ENCODE measurements at places on chromosomes 2 and 18. TPM values are rescaled to one million over a fixed set of nuclear protein-coding genes. Genes with fewer than 3 reads are reported as not detected.

Gene TMEM200C
- total RNA-seq = 11.3 TPM

DNA sequence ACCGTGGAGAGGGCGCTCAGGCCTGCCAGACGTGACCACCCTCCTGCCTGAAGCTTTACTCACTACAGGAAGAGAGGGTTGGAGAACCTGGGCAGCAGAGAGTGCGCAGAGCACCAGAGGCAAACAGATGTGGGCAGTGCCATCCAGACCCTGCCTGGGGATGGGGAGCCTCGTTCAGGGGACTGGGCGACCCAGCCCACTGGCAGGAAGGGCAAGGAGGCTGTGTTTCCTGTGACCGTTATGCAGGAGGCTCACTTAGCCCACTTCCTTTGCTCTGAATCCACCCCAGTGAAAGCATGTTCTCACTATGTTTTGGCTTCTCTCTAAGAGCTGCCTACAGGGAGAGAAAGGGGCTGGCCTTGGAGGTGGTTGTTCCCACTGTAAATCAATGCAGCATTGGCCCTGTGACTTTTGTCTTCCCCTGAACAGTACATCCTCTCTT, 23.0 kb upstream of the ACKR3 start:
- peaks cover under 1% of the 10 kb centered on the region for H3K27me3 ChIP-seq
- H3K4me1 ChIP-seq = no peaks in the 10 kb centered on the region
- DNase-seq = no peak
- no peak overlapping the region for H3K27ac ChIP-seq
- no peak overlapping the region for H3K4me3 ChIP-seq
- H3K36me3 ChIP-seq = no peaks in the 10 kb centered on the region

Gene MEP1B
- not detected for total RNA-seq

DNA sequence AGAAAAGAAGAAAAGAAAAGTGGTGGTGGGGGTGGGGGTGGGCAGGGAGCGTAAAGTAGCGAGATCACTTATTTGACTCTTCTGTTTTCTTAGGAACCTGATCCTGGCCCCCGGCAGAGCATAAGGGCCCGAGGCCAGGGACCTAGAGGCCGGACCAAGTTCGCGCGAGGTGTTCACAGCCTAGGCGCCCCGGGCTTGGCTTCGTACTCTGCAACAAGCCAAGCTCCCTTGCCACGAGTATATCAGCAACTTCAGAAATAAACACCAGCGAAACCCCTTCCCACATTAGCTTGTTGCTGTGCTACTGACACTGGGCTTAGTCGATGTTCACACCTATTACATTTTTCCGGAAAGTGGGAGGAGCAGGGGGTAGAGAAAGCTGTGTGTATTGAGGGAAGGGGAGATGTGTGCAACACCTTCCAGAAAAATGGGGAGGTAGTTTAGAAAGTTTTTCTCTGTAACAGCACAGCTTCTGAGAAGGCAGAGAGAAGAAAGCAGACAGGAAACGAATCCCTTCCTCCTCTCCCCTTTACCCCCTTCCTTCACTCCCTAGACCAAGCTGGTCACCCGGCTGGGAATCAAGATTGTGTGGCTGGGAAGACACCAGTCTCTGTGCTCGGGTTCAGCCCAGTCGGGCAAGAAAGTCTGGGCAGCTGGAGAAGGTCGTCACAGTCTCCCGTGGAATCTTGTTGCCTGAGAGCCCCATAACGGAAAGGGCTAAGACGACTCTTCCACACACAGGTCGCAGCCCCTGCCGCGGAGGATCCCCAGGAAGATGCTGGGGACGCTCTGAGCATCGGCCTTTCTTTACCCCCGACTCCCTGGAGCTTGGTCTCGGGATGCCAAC, 12.0 kb upstream of the SATB2 start:
- H3K36me3 ChIP-seq = no peaks in the 10 kb centered on the region
- no peak for DNase-seq
- H3K4me3 ChIP-seq = no peak overlapping the region
- H3K27me3 ChIP-seq = peaks cover 80% of the 10 kb centered on the region

GRCh38 chr2:118237451-118237850, 149.2 kb downstream of the INSIG2 start:
- H3K4me1 ChIP-seq = no peaks in the 10 kb centered on the region
- no peaks in the 10 kb centered on the region for H3K27me3 ChIP-seq
- H3K27ac ChIP-seq = no peak overlapping the region
- no peak for DNase-seq
- H3K4me3 ChIP-seq = no peak overlapping the region

DNA sequence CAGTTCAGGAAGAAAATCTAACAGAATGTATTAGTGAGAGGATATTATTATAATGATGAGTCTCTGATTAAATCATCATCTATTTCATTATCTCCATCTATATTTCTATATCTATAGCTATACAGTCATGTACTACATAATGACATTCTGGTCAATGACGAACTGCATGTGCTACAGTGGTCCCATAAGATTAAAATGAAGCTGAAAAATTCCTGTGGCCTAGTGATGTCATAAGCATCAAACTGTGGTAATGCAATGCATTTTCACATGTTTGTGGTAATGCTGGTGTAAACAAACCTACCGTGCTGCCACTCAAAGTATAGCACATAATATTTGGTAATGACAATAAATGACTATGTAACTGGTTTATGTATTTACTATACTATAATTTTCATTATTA, 1127.9 kb upstream of the CHAC2 start:
- H3K27ac ChIP-seq = no peak overlapping the region
- DNase-seq = peak; percentile 49
- H3K27me3 ChIP-seq = no peaks in the 10 kb centered on the region

DNA sequence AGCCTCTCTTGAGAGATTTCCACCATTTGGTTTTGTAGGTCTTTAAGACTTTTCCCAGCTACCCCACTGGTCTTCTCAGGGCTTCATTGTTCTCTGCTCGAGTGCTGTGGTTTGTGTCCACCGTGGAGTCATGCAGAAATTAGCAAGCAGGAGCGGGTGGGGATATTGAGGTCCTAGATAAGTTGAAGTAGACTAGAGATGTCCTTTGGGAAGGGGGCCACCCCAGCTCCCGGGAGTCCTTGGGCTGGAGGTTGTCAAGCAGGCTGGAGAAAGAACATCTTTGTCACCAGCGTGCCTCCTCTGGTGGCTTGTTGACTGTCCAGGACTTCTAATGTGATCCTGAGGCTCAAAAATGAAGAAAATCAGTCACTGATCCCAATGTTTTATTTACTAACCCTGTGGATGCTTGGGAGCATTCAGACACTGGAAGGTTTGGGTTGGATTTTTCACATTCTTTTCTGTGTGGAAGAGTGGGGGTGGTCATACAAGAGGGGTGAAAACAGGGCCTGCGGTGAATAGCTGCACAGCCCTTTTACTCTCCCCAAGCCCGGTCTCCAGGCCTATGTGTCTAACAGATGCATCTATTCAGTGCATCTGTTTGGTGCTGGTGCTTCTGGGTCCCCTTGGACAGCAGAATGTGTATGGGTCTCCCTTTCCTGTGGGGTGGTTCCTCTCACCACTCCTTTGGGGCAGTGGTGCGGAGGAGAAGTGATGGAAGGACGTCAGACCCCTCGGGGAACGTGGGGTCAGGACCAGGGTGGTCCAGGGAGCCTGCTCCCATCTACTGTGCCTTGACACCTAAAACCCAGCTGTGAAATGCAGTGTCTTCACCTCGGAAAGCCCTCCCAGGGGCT, 208.1 kb downstream of the KLHL29 start:
- DNase-seq = no peak
- peaks cover 13% of the 10 kb centered on the region for H3K4me1 ChIP-seq
- no peaks in the 10 kb centered on the region for H3K27me3 ChIP-seq
- no peak overlapping the region for H3K27ac ChIP-seq

- no peaks in the 10 kb centered on the region for H3K27me3 ChIP-seq
- no peaks in the 10 kb centered on the region for H3K36me3 ChIP-seq
- no peak for DNase-seq
- H3K27ac ChIP-seq = no peak overlapping the region
- peaks cover 18% of the 10 kb centered on the region for H3K4me1 ChIP-seq
Measured at GRCh38 chr18:22387787-22388186, 29.9 kb downstream of the CTAGE1 start.

DNA sequence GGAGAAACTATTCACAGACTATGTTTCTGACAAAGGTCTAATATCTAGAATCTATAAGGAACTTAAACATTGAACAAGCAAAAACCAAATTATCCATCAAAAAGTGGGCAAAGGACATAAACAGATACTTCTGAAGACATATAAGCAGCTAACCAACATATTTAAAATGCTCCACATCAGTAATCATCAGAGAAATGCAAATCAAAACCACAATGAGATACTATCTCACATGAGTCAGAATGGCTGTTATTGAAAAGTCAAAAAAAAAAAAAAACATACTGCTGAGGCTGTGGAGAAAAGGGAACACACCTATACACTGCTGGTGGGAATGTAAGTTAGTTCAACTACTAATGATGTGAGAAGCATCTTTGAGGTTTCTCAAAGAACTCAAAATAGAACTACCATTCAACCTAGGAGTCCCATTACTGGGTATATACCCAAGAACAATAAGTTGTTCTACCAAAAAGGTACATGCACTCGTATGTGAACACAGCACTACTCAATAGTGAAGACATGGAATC, 220.4 kb upstream of the TFPI start:
- no peaks in the 10 kb centered on the region for H3K36me3 ChIP-seq
- H3K27me3 ChIP-seq = no peaks in the 10 kb centered on the region

Gene PJVK
- total RNA-seq = 2.4 TPM

DNA sequence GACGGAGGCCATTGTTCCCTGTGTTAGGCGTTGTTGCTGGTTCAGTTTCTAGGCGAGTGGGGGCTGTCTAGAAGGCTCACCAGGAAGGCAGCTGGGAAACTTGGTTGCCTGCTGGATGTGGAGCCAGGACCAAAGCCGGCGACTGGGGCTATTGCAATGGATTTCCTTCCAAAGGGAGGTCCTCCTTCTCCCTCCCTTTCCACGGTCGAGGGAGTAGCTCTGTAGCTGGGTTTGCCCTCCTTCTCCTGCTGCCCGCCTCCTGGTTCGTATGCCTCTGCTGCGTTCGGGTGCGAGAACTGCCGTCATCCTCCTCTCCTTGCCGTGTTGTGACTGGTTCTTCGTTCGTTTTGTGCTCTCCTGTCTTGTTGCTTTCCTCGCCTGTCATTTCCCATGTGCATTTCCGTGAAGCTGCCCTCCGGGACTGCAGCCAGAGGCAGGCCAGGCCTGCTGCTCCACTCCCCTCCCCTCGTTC, 203.4 kb downstream of the NEDD4L start:
- no peaks in the 10 kb centered on the region for H3K27me3 ChIP-seq
- H3K4me3 ChIP-seq = peak overlapping the region; percentile 29
- H3K27ac ChIP-seq = no peak overlapping the region
- H3K4me1 ChIP-seq = peaks cover 11% of the 10 kb centered on the region

DNA sequence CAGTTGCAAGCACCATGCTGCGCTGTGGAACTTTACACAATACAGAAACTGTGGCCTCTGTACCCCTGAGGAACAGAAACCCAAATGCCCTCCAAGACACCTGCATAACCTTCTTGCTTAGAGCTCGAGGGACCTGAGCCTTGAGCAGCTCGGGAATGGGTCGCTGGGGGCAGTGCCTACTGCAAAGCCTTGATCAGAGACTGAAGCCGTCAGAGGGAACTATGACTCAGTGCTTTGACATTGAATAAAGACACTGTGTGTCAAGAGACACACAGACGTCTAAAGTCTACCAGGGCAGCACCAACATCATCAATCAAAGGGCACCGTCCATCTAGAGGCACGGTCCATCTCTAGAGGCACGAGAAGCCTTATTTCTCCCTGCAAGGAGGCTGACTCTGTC, 30.6 kb downstream of the GPR45 start:
- H3K4me1 ChIP-seq = no peaks in the 10 kb centered on the region
- no peak overlapping the region for H3K27ac ChIP-seq
- H3K4me3 ChIP-seq = no peak overlapping the region
- H3K27me3 ChIP-seq = no peaks in the 10 kb centered on the region

GRCh38 chr2:185734658-185735057, 3.9 kb upstream of the FSIP2 start:
- no peaks in the 10 kb centered on the region for H3K36me3 ChIP-seq
- no peak overlapping the region for H3K27ac ChIP-seq
- no peak overlapping the region for H3K4me3 ChIP-seq
- no peak for DNase-seq
- no peaks in the 10 kb centered on the region for H3K4me1 ChIP-seq

Gene PMAIP1
- 98.1 TPM for total RNA-seq

Gene XDH
- total RNA-seq = 2.2 TPM

GRCh38 chr18:70469916-70470315, 181.1 kb downstream of the SOCS6 start:
- no peaks in the 10 kb centered on the region for H3K27me3 ChIP-seq
- H3K27ac ChIP-seq = no peak overlapping the region
- no peak overlapping the region for H3K4me3 ChIP-seq
- H3K36me3 ChIP-seq = no peaks in the 10 kb centered on the region
- peak; percentile 53 for DNase-seq

Gene ANKRD53
- total RNA-seq = 0.94 TPM

GRCh38 chr18:54881229-54881768, 53.0 kb downstream of the RAB27B start:
- DNase-seq = no peak
- H3K27me3 ChIP-seq = no peaks in the 10 kb centered on the region
- H3K4me3 ChIP-seq = no peak overlapping the region
- H3K36me3 ChIP-seq = no peaks in the 10 kb centered on the region

DNA sequence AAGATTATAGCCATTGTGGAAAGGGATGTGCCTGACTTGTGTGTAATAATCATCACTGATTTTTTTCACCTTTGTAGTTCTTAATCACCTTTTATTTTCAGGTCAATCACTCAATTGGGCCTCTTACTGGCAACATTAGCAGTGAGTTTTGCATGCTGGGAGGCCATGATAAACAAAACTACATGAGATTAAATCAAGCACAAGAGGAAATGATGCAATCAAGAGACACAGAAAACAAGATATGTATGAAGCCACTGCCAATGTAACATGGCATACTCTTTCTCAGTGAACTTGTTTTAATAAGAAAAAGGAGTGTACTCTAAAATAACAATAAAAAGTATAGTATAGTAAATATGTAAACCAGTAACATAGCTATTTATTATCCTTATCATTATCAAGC, 69.9 kb upstream of the FSIP2 start:
- H3K27me3 ChIP-seq = no peaks in the 10 kb centered on the region
- H3K27ac ChIP-seq = no peak overlapping the region

DNA sequence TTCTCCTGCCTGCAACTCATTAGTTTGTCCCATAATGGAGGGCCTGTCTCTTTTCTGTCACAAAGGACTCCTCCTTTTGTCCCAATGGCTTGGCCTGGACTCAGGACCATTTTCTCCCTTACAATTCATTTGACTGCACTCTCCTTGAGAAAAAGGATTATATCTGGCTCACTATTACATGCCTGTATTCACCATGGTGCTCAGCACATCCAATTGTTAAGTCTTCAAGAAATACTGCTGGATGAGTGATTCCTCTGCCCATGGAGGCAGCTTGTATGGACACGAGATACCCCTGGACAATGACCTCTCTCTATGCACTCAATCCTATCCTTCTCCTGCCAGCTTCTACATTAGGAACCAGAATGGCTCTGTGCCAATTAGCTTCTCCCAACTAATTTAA, 47.0 kb downstream of the CHST9 start:
- no peak for DNase-seq
- no peaks in the 10 kb centered on the region for H3K36me3 ChIP-seq
- H3K4me3 ChIP-seq = no peak overlapping the region
- no peak overlapping the region for H3K27ac ChIP-seq

All from astrocyte (in vitro differentiated cells and primary cell).